ENCODE measurements at places on chromosomes 16 and 17. TPM values are rescaled to one million over a fixed set of nuclear protein-coding genes. Genes with fewer than 3 reads are reported as not detected.

Gene RAB26
- total RNA-seq, result 0.83 TPM

DNA sequence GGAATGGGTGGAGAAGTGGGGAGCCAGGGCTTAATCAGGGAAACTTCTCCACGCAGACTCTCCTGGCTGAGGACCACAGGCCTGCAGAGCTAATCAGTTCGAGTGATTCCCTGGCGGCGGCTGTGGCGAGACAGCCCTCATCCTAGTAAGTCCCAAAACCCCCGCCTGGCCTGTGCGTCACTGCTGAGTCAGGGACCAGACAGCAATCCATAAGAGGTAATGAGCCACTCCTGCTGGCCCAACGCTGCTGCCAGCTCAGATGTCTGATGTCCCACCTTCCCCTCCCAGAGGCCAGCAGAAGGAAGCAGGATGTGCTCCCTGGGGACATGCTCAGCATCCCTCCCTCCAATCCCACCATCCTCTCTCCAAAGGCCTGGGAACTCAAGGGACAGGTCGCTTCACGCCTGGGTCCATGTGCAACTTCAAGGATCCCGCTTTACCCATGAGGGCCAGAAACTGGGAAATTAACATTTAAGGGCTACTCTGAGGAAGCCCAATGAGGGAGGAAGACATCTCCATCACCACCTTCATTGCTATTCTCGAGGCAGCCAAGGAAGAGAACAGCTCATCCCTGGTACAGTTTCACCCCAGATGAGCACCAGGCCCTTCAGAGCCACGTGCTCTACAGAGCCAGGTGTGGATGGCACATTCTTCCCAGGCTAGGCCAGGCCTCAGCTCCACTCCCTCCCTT, 7.9 kb downstream of the ACLY start:
- no peak overlapping the region for H3K27ac ChIP-seq
- no peak for DNase-seq
- no peak overlapping the region for H3K4me3 ChIP-seq

DNA sequence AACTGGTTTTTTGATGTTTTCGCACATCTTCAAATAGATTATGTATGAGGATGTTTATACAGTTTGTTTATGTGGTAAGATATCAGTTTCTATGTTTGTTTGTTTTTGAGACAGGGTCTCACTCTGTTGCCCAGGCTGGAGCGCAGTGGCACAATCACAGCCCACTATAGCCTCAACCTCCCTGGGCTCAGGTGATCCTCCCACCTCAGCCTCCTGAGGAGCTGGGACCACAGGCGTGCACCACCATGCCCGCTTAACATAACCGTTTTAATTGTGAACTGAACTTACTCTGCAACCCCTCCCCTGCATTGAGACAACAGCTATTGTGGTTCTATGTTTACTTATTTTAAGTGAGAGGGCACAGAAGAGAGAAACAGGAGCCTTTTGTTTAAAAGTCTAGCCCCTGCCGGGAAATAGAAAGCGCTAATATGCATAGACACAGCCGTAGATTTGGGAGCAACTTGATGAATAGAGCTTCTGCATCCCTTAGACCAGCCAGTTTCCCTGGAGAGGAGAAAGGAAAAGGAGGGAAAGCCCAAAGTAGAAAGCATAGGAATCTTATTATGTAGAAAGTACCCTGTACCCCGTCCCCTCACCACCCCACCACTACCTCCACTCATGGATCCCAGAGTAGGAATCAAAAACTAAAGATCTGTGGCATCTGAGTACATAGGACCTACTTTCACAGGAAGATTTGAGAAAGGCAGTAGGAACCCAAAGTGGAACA, 19.6 kb upstream of the APPBP2 start:
- no peak overlapping the region for H3K4me3 ChIP-seq
- no peak overlapping the region for H3K27ac ChIP-seq
- H3K27me3 ChIP-seq, result no peaks in the 10 kb centered on the region
- H3K36me3 ChIP-seq, result no peaks in the 10 kb centered on the region
- H3K4me1 ChIP-seq, result no peaks in the 10 kb centered on the region
- DNase-seq, result no peak

- peaks cover 5% of the 10 kb centered on the region for H3K27me3 ChIP-seq
- H3K27ac ChIP-seq, result no peak overlapping the region
- no peaks in the 10 kb centered on the region for H3K4me1 ChIP-seq
- no peaks in the 10 kb centered on the region for H3K36me3 ChIP-seq
- no peak for DNase-seq
Observed at GRCh38 chr17:10107316-10108165, 90.9 kb downstream of the GAS7 start.

DNA sequence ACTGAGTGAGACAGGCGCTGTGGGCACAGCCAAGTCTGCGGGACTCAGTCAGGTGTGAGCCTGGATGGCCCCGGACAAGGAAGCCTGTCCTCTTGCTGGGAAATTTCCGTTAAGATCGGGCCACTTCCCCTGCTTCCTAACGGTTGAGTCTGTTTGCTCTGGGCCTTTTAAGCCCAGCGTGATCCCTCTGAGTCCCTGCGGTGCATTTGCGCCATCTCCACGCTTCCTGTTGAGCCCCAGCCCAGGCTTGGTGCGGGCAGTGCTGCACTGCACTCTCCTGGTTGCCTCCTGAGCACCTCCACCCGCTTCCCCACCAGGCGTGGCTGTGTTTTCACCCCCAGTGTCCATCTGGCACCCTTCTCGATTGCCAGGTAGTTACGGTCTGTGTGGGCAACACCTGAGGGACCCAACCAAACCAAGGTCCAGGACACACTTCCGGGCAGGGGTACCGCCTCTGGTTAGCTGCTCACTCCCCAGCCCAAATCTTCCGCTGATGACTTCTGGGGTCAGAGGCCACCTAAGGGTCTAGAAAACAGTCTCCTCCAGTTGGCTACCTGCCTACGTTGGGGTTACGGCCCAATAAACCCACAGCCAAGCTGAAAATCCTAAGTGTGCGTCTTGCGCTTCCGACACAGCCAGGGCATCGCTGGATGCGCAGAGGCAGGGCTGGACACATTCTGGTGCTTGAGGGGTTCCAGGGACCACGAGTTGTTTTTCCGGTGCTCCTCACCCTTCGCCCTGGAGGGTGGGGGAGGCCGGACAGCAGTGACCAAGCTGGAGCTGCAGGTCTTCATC, 1.4 kb upstream of the SLC25A10 start:
- peaks cover 24% of the 10 kb centered on the region for H3K36me3 ChIP-seq
- H3K4me1 ChIP-seq, result peaks cover 17% of the 10 kb centered on the region
- H3K4me3 ChIP-seq, result peak overlapping the region; percentile 82
- H3K27ac ChIP-seq, result peak overlapping the region; percentile 51

Gene TBC1D3H
- not detected for total RNA-seq

Gene HOXB7
- 0.36 TPM for total RNA-seq

GRCh38 chr16:73350707-73351452, 303.0 kb upstream of the ZFHX3 start:
- no peak overlapping the region for H3K27ac ChIP-seq
- H3K36me3 ChIP-seq, result no peaks in the 10 kb centered on the region
- DNase-seq, result no peak
- no peaks in the 10 kb centered on the region for H3K27me3 ChIP-seq
- no peak overlapping the region for H3K4me3 ChIP-seq
- no peaks in the 10 kb centered on the region for H3K4me1 ChIP-seq

GRCh38 chr16:57720142-57720575, 15.4 kb upstream of the KATNB1 start:
- H3K4me1 ChIP-seq, result no peaks in the 10 kb centered on the region
- no peak overlapping the region for H3K27ac ChIP-seq
- no peak overlapping the region for H3K4me3 ChIP-seq
- peak; percentile 86 for DNase-seq
- H3K36me3 ChIP-seq, result no peaks in the 10 kb centered on the region

GRCh38 chr17:82475458-82475857, 16.9 kb downstream of the NARF start:
- peaks cover 48% of the 10 kb centered on the region for H3K36me3 ChIP-seq
- H3K4me1 ChIP-seq, result peaks cover 13% of the 10 kb centered on the region
- no peak overlapping the region for H3K4me3 ChIP-seq
- no peak for DNase-seq
- H3K27me3 ChIP-seq, result no peaks in the 10 kb centered on the region

DNA sequence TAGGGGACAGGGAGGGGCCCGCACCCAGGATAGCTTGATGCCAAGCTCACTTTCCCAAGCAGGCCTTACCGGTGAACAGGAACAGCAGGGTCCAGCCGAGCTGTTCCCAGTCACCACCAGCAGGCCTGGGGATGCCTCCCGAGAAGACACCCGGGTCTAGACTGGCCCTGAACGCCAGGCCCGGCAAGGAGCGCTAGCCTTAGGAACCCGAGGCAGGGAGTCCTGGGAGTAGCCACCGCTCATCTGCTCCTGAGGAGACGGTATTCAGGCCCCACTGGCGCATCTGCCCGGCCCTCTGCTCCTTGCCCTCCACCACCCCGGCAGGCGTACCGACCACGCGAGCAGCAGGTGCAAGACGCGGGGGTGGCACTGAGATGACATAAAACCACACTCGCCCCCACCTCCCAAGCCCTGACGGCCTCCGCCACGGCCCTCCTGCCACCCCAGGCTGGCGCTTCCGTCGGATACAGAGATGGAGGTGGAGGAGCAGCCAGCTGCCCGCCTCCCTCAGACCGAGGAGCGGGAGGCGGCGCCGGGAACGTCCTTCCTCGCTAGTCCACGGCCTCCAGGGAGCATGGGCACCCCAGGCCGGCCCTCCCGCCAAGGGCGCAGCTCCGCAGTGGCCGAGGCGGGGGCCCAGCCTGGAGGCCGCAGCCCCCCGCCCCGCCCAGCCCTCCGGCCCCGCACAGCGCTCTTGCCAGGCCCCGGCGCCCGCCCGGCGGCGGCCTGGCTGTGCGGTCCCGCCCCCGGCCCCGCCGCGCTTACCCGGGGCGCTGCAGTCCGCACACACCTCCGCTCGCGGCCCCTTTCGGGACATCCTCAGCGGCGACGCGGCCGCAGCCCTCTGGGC, 661 bp downstream of the GIT1 start:
- peak overlapping the region; percentile 89 for H3K27ac ChIP-seq
- H3K27me3 ChIP-seq, result no peaks in the 10 kb centered on the region
- peaks cover 2% of the 10 kb centered on the region for H3K36me3 ChIP-seq
- DNase-seq, result peak; percentile 84
- H3K4me3 ChIP-seq, result peak overlapping the region; percentile 91

DNA sequence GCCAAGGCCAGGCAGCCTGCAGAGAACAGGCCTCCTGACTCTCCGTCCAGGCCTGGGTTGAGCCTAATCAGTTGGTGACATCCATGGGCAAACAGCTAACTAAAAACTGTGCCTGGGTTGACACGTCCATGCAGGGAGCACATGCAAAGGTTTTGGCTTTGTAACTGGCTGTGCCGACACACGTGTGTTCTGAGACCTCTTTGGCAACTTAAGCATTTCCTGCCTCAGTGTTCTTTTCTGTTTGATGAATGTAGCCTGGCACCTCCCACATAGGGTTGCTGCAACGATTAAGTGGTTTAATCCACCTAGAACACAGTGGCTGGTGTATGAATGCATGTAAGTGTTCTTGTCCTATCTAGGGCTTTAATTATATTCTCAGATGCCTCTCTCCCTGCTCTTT, 3.2 kb downstream of the BCO1 start:
- H3K27ac ChIP-seq, result no peak overlapping the region
- no peak overlapping the region for H3K4me3 ChIP-seq

Gene TBX6
- total RNA-seq, result 2.1 TPM

DNA sequence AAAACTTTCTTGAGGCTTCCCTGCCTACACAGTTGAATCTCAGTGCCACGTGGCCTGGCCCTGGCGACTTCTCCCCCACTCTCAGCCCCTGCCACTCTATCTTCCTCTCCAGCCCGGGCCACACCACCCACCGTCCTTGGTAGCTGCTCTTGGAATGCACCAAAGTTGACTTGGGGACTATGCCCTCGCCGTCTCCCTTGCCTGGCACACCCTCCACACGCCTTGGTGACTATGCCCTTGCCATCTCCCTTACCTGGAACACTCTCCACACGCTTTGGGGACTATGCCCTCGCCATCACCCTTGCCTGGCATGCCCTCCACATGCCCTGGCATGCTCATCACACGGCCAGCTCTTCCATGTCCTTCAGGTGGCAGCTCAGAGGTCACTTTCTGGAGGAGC, 15.5 kb upstream of the TVP23A start:
- H3K27ac ChIP-seq, result no peak overlapping the region
- no peaks in the 10 kb centered on the region for H3K36me3 ChIP-seq
- DNase-seq, result no peak
- H3K27me3 ChIP-seq, result peaks cover 22% of the 10 kb centered on the region

GRCh38 chr16:86504315-86505184, 5.8 kb upstream of the FOXF1 start:
- peaks cover 2% of the 10 kb centered on the region for H3K36me3 ChIP-seq
- H3K27me3 ChIP-seq, result peaks cover 84% of the 10 kb centered on the region
- peaks cover 17% of the 10 kb centered on the region for H3K4me1 ChIP-seq
- H3K27ac ChIP-seq, result no peak overlapping the region
- no peak for DNase-seq

GRCh38 chr16:84088695-84089395, 27.9 kb downstream of the MBTPS1 start:
- H3K27ac ChIP-seq, result no peak overlapping the region
- DNase-seq, result peak; percentile 85
- no peaks in the 10 kb centered on the region for H3K27me3 ChIP-seq
- H3K36me3 ChIP-seq, result peaks cover 66% of the 10 kb centered on the region

Gene GDE1
- 25.2 TPM for total RNA-seq

GRCh38 chr16:27333549-27333948, 19.8 kb downstream of the IL4R start:
- no peaks in the 10 kb centered on the region for H3K27me3 ChIP-seq
- H3K4me3 ChIP-seq, result no peak overlapping the region
- H3K4me1 ChIP-seq, result peaks cover 65% of the 10 kb centered on the region
- peaks cover 85% of the 10 kb centered on the region for H3K36me3 ChIP-seq
- peak overlapping the region; percentile 51 for H3K27ac ChIP-seq
- no peak for DNase-seq

GRCh38 chr16:58049232-58050185, 24.0 kb downstream of the MMP15 start:
- no peaks in the 10 kb centered on the region for H3K36me3 ChIP-seq
- H3K4me1 ChIP-seq, result peaks cover 2% of the 10 kb centered on the region
- no peak overlapping the region for H3K27ac ChIP-seq
- no peaks in the 10 kb centered on the region for H3K27me3 ChIP-seq
- no peak for DNase-seq

- no peaks in the 10 kb centered on the region for H3K27me3 ChIP-seq
- peak overlapping the region; percentile 100 for H3K27ac ChIP-seq
- H3K4me3 ChIP-seq, result peak overlapping the region; percentile 99
- no peak for DNase-seq
Observed at GRCh38 chr17:4142107-4142900, 526 bp downstream of the ZZEF1 start.

GRCh38 chr16:14509675-14510132, 120.4 kb downstream of the PARN start:
- no peaks in the 10 kb centered on the region for H3K27me3 ChIP-seq
- peaks cover 2% of the 10 kb centered on the region for H3K36me3 ChIP-seq
- peaks cover 10% of the 10 kb centered on the region for H3K4me1 ChIP-seq
- DNase-seq, result no peak
- no peak overlapping the region for H3K27ac ChIP-seq

Gene CHMP6
- total RNA-seq, result 32.8 TPM

GRCh38 chr16:50593410-50594150, 45.4 kb downstream of the NKD1 start:
- no peak overlapping the region for H3K27ac ChIP-seq
- H3K4me3 ChIP-seq, result no peak overlapping the region
- H3K27me3 ChIP-seq, result no peaks in the 10 kb centered on the region
- no peaks in the 10 kb centered on the region for H3K36me3 ChIP-seq
- H3K4me1 ChIP-seq, result peaks cover 15% of the 10 kb centered on the region
